ENCODE measurements at places on chromosomes 3 and 15.

DNA sequence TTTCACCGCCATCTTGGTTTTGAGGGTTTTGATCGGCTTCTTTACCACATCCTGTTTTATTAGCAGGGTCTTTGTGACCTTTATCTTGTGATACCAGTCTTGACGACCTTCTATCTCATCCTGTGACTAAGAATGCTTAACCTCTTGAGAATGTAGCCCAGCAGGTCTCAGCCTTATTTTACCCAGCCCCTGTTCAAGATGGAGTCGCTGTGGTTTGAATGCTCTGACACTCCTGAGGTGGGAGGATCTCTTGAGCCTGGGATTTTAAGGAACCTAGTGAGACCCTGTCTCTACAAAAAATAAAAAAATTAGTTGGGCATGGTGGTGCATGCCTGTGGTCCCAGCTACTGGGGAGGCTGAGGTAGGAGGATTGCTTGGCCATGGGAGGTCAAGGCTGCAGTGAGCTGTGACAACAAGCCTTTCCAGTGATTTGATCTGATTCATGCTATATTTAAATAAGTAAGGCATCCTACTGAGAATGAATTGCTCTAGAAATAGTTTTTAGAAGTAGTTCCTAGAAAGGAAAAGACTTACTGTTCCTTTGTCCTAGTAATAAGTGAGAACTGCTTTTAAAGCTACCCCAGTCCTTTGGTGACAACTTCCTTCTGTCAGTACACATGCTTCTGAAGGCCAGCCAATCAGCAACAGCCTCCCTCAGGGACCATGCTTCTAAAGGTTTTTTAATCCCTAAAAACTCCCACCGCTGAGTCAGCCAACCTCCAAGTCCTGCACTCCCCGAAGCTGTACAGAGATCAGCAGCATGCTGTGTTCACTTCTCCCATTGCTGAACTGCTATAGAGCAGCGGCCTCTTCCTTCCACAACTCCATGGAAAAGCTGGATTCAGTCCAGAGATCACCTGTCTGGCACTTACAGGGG lies 9.1 kb upstream of the CEMIP start:
- DNase-seq = no peak

DNA sequence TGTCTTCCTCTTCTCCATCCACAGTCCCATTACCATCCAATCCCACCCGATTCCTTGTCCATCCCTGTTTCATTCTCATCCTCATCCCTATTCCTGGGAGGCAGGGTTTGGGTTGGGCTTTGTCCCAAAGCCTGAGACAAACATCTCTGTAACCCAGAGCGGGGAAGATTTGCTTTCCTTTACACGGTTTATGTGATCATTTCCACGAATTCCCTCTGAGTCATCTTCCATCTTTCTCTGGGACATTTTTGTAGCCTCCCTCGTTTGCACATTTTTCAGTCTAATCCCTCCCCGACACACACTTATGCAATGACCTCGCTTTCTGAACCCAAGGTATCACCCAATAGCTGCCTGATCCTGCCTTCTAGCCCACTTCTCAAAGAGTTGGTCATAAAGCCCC lies 22.8 kb downstream of the DUOX2 start:
- peak; percentile 42 for DNase-seq

DNA sequence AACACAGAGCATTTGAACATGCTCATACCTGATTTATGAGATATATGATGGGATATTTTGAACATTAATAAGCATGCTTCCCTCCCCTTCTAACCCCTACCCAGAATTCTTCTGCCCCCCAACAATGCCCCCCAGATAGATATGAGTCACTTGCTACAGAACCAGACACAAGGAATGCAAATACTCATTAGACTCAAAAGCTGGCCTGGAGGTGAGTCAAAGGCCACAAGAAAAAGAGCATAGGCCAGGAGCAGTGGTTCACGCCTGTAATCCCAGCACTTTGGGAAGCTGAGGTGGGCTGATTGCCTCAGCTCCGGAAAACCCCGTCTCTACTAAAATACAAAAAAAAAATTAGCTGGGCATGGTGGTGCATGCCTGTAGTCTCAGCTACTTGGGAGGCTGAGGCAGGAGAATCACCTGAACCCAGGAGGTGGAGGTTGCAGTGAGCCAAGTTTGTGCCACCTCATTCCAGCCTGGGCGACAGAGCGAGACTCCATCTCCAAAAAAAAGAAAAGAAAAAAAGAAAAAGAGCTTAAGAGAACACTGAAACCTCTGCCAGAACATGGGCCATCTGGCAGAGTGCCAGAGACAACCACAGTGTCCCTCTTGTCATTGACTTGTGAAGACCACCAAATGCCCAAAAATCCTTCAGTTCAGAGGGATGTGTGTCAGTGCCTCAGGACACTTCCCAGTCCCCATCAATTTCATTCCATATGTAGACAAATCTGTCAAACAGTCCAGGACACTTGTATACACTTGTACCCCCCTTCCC lies 3.9 kb upstream of the SH3GL3 start:
- no peak for DNase-seq

DNA sequence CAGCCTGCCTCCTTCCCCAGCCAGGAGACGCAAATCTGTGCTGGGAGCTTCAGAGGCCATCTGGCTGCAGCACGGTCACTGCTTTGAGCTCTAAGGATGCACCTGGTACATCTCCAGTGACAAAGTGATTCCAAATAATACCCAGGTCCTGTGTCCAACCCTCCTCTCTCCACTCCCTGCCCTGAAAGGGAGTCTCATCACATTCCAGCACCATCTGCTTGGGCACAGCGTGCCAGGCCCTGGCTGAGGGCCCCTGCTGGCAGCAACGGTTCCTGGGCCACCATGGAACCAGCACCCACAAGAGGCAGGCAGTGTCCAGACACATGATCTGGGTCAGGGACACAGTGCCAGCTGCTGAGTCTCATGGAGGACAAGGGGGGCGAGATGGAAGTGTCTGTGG lies 81.3 kb downstream of the MTHFS start:
- no peak for DNase-seq

DNA sequence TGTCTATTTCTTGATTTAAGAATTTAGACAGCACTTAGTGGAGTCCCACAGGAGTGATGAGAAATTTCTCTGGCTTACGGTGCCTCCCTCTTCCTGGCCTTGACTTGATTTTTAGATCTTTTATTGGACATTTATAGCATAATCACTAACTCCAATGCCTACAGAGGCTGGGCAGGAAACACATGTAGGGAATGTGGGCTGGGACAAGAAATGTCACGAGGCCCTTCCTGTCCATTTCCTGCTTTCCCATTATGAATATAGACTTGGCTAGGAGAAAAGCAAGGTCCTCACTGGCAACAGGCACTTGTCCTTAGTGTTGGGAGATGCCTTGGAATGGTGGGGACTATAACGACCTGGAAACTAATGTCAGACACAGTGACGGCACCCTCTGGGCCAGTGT lies 100.3 kb downstream of the MYLK start:
- DNase-seq = no peak

DNA sequence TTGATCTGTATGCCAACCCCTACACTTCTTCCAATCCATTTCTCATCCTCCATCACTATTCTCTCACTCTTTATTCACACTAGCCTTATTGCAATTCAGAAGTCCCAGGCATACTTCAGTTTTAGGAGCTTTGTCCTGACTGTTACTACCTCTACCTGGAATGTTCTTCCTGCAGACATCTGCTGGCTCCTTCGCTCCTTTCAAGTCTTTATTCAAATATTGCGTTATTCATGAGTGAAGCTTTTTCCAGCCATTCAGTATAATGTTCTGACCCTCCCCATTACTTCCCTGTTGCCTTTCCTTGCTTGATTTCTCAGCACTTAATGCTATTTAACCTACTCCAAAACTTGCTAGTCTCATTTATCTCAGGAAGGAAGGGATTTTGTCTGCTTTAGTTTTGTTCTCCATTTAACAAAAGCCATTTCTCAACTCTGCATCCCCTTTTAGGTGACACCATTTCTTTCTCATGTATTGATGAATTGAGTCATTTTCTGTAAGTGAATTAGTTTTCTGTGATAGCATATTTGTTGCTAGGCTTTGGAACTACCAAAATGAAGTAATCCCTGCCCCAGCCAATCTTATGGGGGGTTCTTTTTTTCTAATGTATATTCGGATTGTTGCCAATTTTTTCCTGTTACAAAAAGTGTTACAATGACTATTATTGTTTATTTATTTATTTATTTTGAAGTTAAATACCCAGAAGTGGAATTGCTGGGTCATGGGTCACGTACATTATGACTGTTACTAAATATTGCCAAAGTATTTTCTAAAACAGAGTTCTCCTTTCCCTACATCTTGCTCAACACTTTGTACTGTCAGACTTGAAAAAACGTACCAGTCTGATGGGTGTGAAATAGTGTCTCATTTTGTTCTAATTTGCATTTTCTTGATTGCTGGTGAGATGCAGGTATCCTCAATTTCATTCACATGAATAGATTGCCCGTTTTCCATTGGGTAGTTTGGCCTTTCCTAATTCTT lies 9.4 kb downstream of the ATP11B start:
- DNase-seq = no peak

DNA sequence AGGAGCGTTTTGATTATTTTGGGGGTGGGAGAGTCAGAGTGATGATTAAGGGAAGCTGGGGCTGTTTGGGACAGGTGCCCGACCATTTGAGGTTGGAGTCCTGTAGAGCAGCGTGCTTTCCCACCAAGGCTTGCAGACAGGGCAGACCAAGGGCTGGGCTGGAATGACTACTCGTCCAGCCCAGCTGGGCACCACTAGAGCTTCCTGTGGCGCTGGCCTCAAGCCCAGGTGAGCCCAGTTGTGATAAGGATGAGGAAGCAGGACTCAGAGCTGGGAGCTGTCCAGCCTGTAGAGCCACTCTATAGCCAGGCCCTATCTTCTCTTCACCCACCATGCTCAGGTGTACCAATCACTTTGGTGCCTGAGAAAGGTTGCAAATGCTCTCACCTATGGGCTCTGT lies 75.8 kb upstream of the ACAN start:
- DNase-seq = no peak

DNA sequence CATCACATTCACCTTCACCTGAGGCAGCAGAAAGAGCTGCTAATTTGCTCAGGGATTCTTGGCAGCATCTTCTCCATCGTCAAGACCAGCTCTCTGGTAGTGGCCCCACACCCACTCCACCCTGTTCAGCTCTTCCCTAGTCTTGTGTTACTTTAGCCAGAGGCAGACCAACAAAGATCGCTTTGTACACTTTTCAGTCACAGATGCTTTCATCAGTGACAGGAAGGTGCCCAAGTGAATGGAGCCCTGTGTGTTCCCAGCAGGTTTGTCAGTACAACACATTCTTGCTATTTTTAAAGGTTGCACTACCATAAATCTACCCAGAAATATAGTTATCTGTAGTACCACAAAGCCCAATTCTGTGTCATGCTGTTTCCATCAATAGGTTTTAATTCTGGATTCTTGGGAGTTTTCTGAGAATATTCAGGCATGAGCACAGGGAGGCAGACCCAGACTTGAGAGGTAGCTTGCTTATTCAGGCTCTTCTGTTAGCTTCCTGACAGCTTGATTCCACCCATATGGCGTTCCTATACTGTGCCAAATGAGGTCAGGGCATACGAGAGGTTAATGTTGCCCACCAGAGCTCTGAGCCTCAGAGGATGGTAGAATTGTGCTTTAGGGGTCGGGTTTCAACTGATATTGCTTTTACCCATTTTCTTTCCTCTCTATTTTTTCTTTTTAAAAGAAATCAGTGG lies 109.8 kb upstream of the MANF start:
- no peak for DNase-seq

DNA sequence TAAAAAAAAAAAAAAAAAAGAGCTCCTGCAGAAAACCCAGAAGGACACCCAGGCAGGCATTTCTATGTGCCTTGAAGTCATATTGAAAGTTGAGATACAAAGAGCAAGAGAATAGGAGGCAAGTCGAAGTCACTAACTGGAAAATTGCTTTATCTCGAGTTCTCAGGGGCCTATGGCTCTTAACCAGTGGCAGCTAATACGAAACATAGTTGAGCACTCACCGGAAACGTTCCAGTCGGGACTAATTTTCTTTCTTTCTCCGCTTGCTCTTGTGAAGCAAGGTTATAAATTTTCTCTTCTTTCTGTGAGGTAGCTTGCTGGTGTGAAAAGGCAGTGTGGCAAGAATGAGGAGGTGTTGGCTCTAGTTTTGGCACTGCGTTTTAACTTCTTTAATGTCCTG lies 181.5 kb downstream of the ADAMTS9 start:
- DNase-seq = no peak

DNA sequence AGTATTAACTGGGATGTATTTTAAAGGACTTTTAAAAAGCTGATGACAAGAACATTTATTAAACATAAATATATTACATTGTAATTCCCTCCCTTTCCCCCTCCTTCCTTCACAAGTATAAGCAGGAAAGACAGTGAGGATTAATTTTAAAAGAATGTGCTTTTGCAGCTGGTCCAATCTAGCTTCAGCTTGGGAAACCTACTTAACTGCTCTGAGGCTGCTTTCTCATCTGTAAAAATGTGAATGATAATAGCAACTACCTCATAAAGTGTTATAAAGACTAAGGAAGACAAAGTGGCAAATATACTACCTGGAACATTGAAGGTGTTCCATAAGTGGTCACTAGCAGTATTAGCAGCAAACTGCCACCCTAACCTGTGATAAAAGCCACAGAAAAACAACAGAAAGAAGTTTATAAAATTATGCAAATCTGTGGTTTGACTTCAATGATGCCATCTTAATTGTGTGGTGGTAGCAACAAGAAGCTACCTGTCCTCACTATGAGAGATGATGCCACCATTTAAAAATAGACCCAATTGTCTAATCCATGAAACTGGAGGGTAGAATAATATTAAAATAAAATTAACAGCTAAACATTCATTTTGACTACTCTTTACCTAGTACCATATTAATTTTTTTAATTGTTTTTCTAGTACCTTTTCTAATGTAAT lies 20.0 kb downstream of the DHX36 start:
- no peak for DNase-seq

- no peak for DNase-seq
Observed at GRCh38 chr3:157330206-157330605, 106.4 kb upstream of the PTX3 start.

GRCh38 chr15:96332637-96333121 lies 2.2 kb downstream of the NR2F2 start:
- DNase-seq = no peak

GRCh38 chr3:171404376-171404967 lies 55.7 kb downstream of the TNIK start:
- no peak for DNase-seq

- DNase-seq = peak; percentile 92
Observed at GRCh38 chr15:90004671-90005070, 3.5 kb downstream of the ZNF710 start.

DNA sequence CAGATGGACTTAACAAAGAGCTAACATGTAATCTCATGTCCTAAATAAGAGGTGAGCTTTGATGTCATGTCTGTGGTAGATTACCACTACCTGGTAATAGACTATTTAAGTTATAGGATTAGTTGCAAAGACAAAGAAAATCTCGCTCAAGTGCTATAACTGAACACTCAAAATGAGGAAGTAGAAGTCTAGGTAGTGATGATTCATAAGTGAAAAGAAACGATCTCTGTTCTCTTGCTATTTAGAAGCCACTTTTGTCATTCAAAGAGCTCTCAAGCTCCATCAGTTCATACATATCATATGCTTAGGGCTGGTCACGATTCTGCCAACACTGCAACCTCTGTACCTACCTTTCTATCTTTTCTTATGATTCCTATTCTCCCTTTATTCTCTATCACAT lies 110.9 kb downstream of the EDEM1 start:
- no peak for DNase-seq

- no peak for DNase-seq
Observed at GRCh38 chr3:125767641-125768040, 172.3 kb upstream of the OSBPL11 start.

- no peak for DNase-seq
Observed at GRCh38 chr15:96262549-96263489, 67.7 kb upstream of the NR2F2 start.

GRCh38 chr3:143352850-143353550 lies 233.4 kb downstream of the CHST2 start:
- DNase-seq = no peak

GRCh38 chr3:141411251-141411771 lies 43.0 kb downstream of the ZBTB38 start:
- no peak for DNase-seq

Data from AG04450 (cell line).